ENCODE measurements at places on chromosomes 13 and 19.

- DNase-seq = no peak
Measured at GRCh38 chr13:52085421-52085820, 43.5 kb downstream of the NEK5 start.

DNA sequence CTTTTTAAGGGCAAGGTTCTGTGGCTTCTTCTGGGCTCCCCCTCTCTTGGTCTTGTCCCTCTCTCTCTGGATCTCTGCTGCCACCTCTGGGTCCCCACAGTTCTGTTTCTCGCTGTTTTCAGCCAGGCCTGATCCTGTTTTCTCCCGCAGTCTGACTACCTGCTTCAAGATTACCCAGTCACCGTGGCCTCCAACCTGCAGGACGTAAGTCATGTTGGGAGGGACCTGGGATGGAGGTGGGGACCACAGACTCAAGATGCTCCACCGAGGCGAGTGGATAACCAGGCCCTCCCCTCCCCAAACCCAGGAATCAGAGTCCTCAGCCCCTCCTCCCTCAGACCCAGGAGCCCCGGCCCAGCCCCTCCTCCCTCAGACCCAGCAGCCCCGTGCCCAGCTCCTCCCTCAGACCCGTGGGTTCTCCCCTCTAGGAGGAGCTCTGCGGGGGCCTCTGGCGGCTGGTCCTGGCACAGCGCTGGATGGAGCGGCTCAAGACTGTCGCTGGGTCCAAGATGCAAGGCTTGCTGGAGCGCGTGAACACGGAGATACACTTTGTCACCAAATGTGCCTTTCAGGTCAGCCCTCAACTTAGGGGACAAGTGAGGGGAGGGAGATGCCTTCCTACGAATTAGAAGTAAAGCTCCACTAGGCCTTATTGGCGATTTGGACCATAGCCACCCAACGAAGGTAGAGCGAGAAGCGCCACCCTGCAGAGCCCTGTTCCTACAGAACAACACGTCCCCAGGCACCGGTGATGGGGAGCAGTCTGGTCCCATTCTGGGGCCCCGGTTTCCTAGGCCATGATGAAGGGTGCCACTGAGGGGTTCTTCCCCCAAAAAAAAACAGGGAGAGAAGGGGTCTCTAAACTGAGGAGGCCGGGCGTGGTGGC lies 2.2 kb downstream of the FLT3LG start:
- DNase-seq = peak; percentile 90

GRCh38 chr13:50228527-50228926 lies 213.3 kb downstream of the KCNRG start:
- DNase-seq = no peak

GRCh38 chr19:11142528-11143171 lies 12.9 kb downstream of the SPC24 start:
- no peak for DNase-seq

- peak; percentile 16 for DNase-seq
Measured at GRCh38 chr13:48402325-48402932, 10.5 kb downstream of the LPAR6 start.

GRCh38 chr13:27016875-27017274 lies 154.7 kb downstream of the USP12 start:
- no peak for DNase-seq

GRCh38 chr19:14463747-14464146 lies 11.4 kb downstream of the PTGER1 start:
- no peak for DNase-seq

DNA sequence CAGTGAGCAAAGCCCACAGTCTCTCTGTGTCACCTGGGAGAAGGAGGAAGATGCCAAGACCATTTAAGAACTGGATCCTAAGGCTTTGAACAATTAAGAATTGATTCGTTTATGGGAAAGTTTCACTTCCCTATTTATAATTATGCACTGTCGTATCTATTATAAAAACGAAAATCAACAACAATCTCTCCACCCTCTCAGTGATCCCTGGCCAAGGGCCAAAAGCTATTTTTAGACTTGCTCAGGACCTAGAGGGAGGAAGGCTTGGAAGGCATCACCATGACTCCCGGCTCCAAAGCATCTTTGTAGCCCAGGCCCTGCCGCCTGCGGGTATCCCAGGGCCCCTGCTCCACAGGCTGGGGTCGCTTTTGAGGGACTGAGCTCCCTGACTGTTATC lies 1.3 kb downstream of the RHPN2 start:
- DNase-seq = no peak

DNA sequence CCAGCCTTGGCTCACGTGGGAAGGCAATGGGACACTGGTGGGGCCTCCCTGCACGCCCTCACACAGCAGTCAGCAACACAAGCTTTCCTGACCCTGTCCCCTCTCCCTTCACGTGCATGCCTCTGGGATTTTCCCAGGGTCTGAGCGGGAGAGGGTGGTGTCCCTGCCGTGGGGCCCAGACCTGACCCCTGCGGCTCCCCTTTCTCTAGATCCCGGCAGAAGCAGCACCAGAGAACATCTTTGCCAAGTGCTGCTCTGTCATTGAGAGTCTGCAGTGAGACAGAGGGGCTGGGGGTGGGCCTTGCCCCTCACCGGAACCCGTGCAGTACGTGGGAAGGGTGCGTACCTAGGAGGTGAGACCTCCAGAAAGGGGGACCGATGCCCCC lies 12.6 kb downstream of the KHSRP start:
- no peak for DNase-seq

DNA sequence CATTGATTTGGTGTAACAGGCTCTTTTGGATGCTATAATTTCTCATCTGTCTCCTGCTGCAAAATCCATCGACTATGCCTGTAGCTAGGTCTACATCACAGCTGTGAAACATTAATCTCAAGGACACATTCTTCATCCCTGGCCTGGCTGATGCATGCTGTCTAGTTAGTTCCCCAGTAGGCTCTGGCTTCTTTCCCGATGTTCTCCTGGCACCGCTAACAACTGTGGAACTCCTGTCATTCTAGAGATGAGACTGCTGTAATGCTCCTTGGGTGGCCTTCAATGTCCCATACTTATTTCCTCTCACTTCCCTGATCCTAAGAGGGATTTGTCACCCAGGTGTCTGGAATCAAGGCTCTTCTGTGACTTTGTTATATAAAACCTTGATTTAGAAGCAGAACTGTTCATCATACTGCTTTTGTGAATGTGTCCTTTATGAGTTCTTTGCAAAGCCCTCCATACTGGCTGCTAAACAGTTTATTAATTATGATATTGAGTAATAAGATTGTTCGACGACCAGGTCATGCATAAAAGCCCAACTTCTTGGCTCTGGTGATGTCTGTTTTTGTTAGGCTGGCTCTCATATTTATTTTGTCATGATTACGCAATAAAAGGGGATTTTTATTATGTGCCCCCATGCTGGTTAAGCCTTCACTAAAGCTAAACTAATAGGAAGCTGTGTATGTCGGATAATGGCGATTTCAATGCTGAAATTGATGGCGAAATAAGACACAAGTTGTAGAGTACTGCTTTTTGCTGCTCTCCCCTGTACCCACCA lies 227.5 kb downstream of the DCT start:
- DNase-seq = no peak

DNA sequence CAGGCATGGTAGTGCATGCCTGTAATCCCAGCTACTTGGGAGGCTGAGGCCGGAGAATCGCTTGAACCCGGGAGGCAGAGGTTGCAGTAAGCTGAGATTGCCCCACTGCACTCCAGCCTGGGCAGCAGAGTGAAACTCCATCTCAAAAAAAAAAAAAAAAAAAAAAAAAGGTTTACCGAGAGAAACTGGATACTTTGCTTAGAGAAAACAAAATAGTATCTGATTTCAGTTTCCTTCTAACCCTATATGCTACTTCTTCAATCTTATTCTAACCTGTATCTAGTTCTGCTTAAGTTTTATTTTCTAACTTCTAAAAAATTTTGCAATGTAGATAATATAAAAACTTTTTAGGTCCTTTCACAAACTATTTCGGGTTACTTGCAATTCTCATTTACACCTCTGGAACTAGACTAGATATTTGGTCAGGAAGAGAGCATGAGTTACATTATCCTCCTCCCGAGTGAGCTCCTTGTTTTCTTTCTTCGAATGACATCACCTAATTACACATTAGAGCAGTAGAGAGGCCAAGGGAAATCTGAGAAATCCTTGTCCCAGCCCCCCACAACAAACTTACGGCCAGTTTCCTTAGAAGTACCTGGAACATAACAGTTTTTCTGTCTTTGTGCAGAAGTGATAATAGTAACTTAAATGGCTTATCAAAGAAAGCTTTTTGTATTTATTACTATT lies 128.9 kb downstream of the B3GLCT start:
- no peak for DNase-seq

GRCh38 chr13:76885203-76886004 lies 801 bp downstream of the KCTD12 start:
- DNase-seq = peak; percentile 65

GRCh38 chr13:51457086-51457815 lies 4.4 kb upstream of the INTS6 start:
- DNase-seq = no peak

GRCh38 chr19:29890392-29890791 lies 51.6 kb upstream of the URI1 start:
- no peak for DNase-seq

GRCh38 chr19:43780706-43781525 lies at the start of gene KCNN4:
Gene KCNN4, minus strand, starts transcription at chr19:43780973. Its CDS starts 112 bp downstream, at chr19:43780861.
- peak; percentile 85 for DNase-seq

GRCh38 chr13:74667656-74668203 lies 533.5 kb upstream of the KLF12 start:
- DNase-seq = no peak

- DNase-seq = no peak
Measured at GRCh38 chr19:33612928-33613619, 8.7 kb upstream of the CHST8 start.

DNA sequence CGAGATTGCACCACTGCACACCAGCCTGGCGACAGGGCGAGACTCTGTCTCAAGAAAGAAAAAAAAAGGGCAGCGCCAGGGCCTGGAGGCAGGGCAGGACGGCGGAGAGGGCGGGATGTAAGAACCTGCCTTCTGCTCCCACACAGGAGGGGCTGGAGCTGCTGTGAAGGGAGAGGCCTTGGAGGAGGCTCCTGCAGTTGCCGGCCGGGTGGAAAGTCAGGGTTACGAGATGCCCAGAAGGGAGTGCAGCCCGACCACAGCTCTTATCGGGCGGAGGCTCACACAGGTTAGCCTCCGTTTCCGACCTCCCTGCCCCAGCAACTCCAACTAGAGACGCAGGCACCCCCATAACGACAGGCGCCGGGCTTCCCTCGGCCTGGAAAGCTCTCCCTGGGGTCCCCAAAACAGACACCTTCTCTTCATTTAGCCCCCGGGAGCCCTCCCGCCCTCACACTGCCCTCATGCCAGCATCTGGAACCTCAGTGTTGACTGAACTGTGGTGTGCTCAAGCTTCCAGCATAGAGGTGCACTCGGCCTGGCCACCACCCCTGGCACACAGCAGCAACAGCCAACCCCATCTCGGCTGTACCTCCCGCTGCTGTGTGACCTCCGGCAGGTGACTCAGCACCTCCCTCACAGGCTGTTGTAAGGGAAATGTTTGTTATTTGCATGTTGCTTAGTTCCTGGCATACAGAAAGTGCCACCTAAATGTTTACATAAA lies 1.4 kb downstream of the PLPP2 start:
- DNase-seq = peak; percentile 56

- no peak for DNase-seq
Measured at GRCh38 chr19:33256261-33256660, 30.6 kb upstream of the SLC7A10 start.

DNA sequence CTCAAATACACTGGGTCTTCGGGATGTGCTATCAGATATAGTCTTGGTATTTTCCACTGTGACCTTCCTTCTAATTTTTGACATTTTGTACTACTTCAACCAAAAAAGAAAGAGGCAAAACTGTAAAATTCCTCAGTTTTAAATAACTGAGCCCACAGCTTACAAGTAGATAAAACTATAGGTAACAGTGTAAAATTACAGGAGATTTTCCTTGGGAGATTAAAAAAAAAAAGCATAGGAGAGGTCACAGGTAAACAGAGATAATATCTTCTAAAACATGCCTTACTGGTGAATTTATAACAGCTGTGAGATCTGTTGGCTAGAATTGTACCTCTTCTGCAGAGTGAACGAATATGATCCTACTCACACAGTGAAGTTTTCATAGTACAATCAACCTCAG lies 7.1 kb downstream of the ZC3H13 start:
- no peak for DNase-seq

GRCh38 chr19:7983286-7983950 lies 22.0 kb downstream of the ELAVL1 start:
- DNase-seq = no peak

DNA sequence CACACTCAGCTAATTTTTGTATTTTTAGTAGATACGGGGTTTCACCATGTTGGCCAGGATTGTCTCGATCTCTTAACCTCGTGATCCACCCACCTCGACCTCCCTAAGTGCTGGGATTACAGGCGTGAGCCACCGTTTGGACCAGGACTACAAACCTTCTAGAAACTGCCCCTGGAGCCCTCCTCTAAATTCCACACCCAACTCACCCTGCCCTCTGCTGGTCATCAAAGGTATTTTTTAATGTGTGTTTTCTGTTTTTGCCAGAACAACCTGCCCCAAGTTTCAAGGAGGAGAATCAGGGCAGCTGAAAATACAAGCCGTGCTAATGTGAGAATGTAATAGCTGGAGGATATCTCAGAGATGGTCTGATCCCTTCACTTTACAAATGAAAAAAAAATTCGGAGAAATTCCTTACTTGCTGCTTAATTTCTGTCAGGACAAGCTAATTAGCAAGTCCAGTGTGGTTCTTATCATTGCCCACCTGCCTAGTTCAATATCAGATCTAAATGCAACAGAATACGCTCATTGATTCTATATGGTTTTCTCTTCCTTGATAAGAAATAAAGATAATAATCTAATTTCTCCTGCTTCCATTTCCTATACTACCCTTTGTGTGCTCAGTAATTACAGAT lies 4.1 kb downstream of the ATP8A2 start:
- peak; percentile 33 for DNase-seq

- DNase-seq = peak; percentile 73
Measured at GRCh38 chr19:18086590-18087138, at the start of gene IL12RB1. Gene IL12RB1, minus strand, starts transcription at chr19:18086934. Its CDS starts 111 bp downstream, at chr19:18086823.

- peak; percentile 18 for DNase-seq
Measured at GRCh38 chr19:35445826-35446593, 2.0 kb upstream of the FFAR2 start.

DNA sequence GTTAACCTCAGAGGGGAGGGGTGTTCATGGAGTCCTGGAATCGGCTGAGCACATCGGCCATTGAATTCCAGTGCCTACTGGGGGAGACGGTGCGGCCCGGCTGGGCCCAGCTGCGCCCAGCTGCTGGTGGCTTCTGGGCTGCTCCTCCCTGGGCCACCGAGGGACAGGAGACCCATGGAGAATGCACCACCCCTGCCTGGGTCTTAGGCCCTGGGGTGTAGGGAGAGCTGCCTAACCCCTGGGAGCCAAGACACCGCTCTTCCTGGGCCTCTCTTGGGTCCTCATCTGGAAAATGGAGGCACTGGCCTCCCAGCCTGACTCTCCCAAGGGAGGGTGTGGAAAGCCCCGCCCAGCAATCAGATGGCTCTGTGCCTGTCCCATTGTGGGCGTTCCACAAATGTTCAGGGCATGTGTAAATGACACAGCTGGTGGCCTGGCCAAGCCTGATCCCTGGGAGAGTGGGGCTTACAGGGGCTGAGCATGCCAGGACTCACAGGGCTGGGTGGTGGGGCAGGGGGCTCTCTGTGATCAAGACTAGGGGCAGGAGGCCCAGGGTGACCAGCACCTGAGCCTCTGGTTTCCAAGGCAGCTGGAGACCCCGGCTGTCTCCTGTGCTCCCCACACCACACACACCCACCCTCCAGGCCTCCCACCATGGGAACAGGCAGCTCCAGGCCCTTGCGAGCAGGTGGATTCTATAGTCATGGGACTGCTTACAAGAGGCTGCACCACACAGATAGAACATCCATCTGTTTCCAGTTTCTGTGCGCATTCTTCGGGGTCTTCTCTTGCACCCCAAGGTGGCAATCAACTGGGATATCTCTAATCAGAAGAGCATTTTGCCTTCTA lies 150.9 kb downstream of the URI1 start:
- DNase-seq = no peak

- no peak for DNase-seq
Measured at GRCh38 chr13:95445131-95445530, 107.4 kb upstream of the CLDN10 start.
